NCI-H2029 treated with DMSO at 0.1 percent for 48 hours (cell line): ENCODE measurements at places on chromosomes 7 and 10.

DNA sequence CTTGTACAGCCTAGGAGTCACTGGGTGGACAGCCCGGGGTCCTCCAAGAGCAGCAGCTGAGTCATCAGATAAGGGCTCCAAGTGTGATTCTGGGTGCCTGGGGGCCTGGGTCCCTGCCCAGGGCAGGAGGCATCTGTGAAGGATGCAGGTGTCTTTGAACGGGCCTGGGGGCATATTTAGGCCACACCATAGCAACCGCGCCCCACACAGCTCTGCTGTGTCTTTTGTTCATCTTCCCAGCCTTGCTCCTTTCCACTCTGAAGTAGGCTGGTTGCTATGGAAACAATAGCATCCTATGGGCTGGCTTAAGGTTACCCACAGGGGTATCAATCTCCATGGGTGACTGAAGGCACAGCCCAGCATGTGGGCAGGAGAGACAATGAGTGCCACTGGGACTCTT lies 324.7 kb downstream of the TCERG1L start:
- DNase-seq: no peak

DNA sequence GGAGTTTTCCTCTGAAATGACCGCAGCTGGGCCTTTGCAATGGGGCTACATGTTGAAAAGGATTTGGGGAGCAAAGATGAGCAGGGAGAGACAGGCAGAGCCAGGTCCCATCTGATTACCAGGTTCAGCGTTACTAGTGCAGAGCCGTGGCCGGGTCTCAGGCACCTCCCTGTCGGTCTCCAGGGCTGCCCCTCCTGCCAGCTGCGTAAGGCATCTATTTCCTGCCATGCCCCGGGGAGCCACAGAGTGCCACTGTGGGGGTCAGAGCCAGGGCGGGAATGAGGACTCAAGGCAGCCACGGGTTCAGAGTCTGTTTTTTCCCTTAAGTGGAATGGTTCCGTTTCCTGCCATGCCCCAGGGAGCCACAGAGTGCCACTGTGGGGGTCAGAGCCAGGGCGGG lies 382.6 kb upstream of the SHH start:
- DNase-seq: no peak

- no peak for DNase-seq
Measured at GRCh38 chr10:129405389-129405788, 61.7 kb upstream of the MGMT start.

DNA sequence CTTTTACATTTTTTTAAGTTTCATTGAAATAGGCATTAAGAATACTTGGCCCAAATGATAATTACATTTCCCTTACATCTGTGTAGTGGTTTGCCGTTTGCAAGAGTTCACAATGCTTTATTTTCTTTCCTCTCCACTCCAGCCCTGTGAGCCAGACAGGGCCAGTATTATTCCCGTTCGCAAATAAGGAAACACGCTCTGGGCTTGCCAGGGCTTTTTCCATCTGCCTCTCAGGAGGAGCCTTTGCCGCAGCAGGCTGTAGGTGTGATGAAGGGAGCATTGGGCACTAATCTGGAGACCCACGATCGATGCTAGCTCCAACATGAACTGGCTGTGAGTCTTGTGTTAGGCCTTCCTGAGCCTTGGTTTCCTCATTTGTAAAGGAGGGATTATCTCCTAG lies 154.4 kb downstream of the GALNT17 start:
- DNase-seq: no peak

GRCh38 chr7:5557920-5558401 lies 134.3 kb upstream of the TNRC18 start:
- no peak for DNase-seq
